Cerebellar nuclear complex (tissue), 1 donor: ENCODE measurements at places on chromosomes 16 and 17.
A peak's percentile ranks its signal among the peaks of the same experiment; 100 is the strongest.

DNA sequence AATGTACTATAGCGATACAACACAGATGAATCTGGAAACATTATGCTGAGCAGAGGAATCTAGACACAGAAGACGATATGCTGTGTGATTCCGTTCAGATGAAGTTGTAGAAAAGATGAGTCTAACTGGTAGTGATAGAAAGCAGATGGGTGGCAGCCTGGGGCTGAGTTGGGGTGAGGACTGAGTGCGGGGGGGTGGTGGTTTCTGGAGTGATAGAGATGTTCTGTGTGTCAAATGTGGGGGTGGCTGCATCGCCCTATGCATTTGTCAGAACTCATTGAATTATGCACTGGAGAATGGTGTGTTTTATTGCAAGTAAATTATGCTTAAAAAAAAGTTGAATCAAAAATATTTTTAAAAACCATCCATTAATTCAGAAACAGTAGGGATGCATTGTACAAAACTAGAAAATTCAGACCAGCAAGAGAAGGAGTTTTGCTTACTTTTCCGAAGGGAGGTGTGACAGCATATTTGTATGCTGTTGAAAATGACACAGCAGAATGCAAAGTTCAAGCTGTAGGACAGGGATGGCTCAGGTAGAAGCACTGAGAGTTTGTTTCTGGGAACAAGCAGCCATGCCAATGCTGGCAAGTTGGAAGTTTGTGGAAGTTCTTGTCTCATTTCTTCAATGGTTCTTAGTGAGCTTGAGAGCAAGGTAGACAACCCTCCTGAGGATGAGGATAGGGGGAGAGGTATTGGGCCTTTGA lies 13.0 kb upstream of the DRG2 start:
- DNase-seq: no peak

DNA sequence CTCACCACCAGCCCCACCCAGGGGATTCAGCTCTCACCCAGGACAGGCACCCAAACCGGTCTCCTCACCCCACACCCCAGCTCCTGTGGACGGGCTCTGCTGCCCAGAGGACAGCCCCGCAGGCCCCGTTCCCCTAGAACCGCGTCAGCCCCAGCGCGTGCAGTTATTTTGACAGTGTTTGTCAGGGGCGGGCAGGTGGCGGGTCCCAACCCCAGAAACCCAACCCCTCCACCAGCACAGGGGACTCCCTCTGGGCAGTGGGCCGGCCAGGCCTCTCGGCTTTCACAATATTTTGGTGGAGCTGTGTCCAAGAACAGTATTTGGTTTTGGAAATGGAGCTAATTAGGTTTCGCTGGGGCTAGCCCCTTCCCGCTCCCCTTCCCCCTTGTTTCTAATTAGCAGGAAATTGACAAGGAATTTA lies 44.8 kb downstream of the BAHCC1 start:
- DNase-seq: no peak

GRCh38 chr16:3174618-3175148 lies 13.3 kb upstream of the OR1F1 start:
- no peak for DNase-seq

GRCh38 chr16:58464916-58465731 lies 34.8 kb upstream of the NDRG4 start:
- no peak for DNase-seq

GRCh38 chr16:19776147-19776546 lies 58.1 kb downstream of the IQCK start:
- no peak for DNase-seq

DNA sequence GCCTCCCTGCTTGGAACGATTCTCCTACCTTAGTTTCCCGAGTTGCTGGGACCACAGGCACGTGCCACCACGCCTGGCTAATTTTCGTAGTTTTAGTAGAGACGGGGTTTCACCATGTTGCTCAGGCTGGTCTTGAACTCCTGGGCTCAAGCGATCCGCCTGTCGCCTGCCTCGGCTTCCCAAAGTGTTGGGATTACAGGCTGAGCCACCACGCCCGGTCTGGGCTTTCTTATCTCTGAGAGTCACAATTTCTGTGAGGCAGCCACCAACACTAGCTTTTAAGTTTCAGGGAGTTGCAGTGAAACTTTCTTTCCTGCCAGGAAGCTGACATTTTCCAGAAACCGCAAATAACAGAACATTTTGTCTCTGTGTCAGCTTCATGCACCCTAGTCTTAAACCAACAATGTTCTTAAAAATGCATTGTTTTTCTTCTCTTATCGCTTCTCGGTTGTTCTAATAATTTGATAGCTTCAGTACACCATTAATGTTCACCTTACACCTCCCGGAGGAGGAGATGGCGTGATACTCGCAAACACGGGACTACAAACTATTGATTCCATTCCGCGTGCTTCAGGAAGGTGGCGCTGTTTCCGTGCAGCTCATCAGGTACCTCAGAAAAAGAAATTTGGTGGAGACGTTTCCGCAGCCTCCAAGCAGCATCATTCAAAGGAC lies 7.4 kb upstream of the DHRS7B start:
- DNase-seq: peak; percentile 50

DNA sequence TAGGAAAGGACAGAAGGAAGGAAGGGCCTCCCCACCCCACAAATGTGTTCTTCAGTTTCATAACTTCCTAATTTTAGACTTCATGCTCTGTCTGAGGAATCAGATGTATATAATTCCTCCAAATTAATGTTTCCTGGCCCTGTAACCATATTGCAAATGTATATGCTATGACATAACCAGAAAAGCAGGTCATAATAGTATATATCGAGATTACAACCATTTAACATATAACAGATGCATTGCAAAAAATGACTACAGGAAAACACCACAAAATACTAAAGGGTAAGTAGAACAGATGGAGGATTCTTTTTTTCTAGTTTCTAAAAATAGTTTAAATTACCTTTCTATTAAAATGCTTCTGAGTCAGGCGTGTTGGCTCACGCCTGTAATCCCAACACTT lies 3.1 kb upstream of the EXOC7 start:
- no peak for DNase-seq

- no peak for DNase-seq
These were observed 604.7 kb upstream of the SOX9 start for GRCh38 chr17:71516149-71516548.

GRCh38 chr17:27748360-27748825 lies 51.9 kb downstream of the NOS2 start:
- DNase-seq: no peak

- DNase-seq: no peak
These were observed 42.2 kb downstream of the VAC14 start for GRCh38 chr16:70758786-70759185.
